ENCODE measurements at places on chromosomes 2 and 18.

DNA sequence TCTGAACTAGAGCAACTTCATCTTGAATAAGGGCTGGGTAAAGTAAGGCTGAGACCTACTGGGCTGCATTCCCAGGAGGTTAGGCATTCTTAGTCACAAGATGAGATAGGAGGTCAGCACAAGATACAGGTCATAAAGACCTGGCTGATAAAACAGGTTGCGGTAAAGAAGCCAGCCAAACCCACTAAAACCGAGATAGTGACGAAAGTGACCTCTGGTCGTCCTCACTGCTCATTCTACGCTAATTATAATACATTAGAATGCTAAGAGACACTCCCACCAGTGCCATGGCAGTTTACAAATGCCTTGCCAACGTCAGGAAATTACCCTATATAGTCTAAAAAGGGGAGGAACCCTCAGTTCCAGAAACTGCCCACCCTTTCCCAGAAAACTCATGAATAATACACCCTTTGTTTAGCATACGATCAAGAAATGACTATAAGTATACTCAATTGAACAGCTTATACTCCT is 109.1 kb downstream of the FIGN start:
- no peak for DNase-seq

DNA sequence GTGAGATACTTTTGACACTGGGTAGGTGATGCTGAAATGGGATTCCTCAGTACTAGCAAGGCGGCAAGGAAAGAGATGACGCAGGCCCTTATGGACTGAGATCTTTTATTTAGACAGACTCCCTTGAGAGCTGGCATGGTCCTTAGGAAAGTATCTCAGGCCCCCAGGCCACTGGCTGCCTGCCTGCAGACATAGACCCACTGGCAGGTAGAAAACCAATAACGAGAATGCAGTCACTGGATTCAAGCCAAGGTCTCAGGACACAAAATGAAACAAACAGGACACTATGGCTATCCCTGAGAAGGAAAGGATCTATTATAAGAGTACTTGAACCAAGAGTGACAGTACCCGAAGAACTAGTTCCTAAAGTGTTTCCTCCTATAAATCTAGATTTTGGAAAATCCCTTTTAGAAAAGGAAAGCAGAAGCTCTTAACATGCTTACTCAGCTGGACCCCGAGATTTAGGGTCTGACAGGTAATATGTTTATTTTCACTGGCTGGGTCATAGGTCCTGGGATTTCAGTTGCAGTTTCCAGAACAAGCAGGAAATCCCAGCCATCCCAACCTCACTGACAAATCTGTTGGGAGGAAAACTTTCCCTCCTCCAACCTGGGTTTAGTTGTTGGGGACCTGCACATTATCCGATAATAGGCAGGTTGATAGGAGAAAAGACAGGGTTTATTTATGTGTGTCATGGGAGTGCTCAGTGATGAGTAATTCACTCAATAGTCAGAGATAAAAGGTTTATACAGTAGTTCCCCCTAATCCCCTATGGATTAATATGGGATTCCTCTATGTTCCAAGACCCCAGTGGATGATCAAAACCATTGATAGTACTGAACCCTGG is 44.5 kb downstream of the COMMD1 start:
- DNase-seq, result peak; percentile 31

DNA sequence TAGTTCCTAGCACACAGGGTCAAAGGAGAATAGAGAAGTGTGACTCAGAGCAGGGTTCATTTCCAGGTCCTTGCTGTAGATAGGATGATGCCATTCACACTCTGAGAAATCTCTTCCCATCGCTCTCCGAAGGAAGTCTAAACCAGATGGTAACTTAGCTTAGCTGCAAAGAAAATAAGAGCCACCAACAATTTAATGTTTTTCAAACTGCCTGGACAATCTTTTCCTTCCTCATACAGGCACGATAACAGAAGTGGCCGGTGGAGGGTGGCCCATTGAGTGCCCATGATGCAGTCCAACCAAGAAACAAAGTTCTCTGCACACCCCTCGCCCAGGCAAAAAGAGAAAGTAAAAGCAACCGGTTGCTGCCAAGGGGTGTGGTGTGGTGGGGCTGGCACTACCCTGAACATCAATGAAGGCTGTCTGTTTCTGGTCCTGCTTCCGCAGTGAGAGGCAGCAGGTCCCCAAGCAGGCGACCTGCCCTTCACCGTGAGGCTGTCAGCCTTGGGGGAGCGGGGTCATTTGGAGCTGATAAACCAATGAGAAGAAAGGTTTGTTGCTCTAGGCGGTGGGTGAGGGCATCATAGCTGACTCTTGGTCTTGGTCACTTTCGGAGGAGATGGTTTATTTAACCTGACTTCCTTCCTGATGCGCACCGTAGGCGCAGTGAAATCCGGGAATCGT is 105.6 kb upstream of the CD302 start:
- DNase-seq, result no peak

- DNase-seq, result no peak
Measured at GRCh38 chr2:10720306-10720705, 1.1 kb upstream of the ATP6V1C2 start.

DNA sequence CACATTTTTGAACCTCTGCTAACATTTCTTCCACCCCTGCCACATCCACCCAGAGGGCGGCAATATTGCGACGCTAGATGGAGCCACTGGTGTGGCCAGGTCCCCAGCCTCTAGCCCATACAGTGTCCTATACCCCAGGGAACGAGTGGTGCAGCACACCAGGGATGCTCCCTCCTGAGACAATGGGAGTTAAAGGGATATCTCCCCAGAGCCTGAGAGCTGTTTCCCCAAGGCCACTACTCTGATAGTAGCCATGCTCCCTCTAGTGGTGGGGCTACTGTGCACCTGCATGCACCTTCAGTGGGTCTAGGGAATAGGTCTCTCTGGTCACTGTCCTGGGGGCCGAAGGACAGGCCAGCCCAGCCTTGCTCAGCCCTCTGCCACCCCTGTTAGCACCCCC is 336.4 kb upstream of the FSHR start:
- no peak for DNase-seq

DNA sequence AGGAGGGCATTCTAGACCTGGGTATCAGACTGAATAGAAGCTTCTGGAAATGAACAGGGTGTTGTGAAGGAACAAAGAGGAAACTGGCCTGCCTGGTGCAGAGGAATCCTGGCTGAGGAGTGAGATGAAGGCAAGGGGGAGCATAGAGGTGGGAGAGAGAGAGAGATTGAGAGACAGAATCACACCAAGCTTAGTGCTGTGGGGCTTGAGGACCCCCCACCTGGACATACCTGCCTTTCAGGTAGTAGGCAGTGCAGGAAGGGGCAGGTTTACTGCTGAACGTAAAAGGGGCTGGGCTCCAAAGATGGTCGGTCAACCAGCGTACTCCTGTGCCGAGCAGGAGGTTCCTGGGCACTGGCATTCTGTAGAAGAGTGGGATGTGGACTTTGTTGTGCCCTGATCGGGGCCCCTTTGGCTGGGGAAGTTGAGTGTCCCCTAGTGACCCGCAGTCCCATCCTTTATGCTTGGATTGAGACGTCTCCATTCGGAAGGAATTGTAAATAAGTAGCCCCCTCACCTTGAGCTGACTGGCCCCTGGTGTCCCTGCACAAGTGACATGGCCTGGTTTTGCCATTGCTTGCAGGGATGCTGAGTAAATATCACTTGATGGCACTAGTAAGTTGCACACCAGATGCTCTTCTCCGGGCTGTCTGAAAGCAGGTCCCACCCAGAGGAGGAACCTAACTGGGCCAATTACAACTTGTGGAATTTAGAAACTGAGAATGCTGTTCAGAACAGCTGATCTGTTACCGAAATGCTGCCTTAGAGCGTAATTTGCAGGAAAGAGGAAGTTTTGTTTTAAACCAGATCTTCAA is 1.4 kb downstream of the UBE2F start:
- peak; percentile 2 for DNase-seq

DNA sequence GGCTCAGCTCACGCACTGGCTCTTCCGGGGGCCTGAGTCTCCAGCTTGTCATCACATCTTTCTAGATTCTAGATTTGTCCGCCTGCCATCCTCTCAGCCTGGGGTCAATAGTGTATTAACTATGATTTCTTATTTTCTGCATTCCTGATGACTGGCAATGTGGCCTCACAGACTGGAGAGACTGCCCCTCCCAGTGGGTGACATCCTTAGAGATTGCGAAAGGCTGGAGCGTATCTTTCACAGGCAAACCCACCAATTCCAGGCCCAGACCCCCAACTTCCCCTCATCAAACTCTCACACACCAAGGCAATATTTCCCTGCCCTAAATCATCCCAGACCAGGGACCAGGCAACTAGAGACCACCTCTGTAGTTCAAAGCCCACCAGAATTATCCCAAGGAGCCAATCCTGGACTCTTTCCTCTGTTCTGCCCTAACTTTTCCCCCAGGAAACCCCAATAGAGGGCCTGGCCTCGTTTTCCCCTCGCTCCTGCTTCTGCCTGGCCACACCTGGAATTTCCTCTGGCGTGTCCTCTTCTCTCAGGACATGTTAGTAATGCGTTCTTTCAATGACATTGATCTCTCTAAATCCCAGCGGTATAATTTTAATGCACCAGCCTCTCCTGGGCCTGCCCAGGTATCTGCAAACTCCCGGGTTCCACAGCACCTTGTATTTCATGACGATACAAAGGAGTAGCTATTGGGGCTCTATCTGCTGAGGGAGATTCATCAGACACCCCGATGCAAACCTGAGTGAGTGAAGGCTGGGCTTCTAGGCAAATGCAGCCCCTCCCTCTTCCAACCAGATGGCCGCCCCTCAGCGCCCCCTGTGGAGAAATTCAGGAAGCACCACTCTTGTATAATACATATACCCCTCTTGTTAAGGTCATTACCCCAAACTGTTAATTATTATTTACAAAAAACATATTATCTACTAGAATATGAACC is 2.4 kb upstream of the KCNF1 start:
- DNase-seq, result peak; percentile 7

GRCh38 chr2:50922506-50922905 is 109.4 kb downstream of the NRXN1 start:
- DNase-seq, result no peak

GRCh38 chr2:142545036-142545435 is 332.4 kb upstream of the KYNU start:
- no peak for DNase-seq

- no peak for DNase-seq
Measured at GRCh38 chr2:68907920-68908253, 36.7 kb upstream of the BMP10 start.

- no peak for DNase-seq
Measured at GRCh38 chr2:173021939-173022371, 53.7 kb upstream of the MAP3K20 start.

DNA sequence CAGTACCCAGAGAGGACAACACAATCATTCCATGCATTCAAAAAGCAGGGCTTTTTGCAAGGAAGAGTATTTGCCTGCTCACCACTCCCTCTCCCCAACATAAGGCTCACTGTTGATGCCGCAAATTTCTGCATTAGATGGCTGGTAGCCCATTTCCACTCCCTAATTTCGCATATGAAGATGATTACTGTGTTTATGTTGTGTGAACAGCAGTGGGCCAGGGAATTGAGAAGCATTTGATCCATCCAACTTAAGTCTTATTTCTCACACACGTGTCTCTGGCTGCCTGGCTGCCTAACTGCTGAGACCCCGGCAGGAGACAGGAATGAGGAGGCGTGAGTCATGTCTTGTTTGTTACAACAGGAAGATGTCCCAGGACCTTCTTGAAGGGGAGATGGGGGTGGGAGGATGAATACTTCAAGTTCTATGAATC is 294.1 kb downstream of the ALK start:
- no peak for DNase-seq

GRCh38 chr2:139835101-139835500 is 1054.9 kb upstream of the NXPH2 start:
- no peak for DNase-seq

- no peak for DNase-seq
Measured at GRCh38 chr18:50401295-50401694, 26.4 kb downstream of the SKA1 start.

DNA sequence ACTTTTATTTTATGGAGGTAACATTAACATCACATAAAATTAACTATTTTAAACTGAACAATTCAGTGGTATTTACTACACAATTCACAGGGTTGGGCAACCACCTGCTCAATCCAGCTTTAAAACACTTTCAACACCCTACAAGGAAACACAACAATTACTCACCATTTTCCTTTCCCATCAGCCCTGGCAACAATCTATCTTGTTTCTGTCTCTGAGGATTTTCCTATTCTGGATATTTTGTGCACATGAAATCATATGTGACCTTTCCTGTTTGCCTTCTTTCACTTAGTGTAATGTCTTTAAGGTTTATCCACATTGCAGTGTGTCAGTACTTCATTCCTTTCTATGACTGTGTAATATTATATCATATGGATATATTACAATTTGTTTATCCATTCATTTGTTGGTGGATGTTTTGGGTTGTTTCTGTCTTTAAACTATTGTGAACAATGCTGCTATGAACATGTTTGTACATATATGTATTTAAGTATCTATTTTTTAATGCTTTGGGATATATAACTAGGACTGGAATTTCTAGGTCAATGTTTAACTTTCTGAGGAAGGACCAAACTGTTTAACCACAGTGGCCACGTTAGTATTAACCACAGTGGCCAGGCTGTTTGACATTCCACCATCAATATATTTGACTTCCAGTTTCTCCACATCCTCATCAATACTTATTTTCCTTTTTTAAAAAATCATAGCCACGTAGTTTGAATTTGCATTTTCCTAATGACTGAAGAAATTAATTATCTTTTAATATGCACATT is 72.4 kb upstream of the KIF5C start:
- peak; percentile 30 for DNase-seq

DNA sequence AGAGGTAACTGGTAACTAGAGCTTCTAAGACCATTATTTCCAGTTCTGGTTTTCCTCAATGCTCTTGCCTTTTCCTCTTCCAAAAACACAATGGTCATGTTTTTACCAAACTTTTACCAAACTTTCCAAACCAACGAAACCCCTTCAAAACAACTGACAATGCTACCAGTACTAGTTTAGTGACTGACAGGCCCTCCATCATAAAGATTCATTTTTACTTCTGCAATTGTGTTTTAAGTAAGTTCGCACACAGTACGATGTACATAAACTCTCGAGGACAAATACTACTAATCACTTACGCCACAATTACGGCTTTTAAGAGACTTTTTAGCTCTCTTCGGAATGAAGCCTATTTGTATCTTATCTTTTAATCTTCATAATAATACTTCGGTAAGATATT is 900 bp downstream of the C18orf32 start:
- DNase-seq, result peak; percentile 41

DNA sequence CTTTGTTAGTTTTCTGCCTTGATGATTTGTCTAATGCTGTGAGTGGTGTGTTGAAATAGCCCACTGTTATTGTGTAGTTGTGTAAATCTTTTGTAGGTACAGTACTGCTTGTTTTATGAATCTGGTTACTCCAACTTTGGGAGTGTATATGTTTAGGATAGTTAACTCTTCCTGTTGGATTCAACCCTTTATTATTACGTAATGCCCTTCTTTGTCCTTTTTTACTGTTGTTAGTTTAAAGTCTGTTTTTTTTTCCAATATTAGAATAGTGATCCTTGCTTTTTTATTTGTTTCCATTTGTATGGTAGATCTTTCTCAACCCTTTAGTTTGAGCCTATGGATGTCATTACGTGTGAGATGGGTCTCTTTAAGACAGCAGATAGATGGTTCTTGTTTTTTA is 261.5 kb upstream of the CDH2 start:
- no peak for DNase-seq

GRCh38 chr2:7417845-7418742 is 500.9 kb downstream of the RNF144A start:
- DNase-seq, result no peak

Data from kidney glomerular epithelial cell (primary cell).